ENCODE measurements at places on chromosomes 2 and 18. TPM values are rescaled to one million over a fixed set of nuclear protein-coding genes. Genes with fewer than 3 reads are reported as not detected.

DNA sequence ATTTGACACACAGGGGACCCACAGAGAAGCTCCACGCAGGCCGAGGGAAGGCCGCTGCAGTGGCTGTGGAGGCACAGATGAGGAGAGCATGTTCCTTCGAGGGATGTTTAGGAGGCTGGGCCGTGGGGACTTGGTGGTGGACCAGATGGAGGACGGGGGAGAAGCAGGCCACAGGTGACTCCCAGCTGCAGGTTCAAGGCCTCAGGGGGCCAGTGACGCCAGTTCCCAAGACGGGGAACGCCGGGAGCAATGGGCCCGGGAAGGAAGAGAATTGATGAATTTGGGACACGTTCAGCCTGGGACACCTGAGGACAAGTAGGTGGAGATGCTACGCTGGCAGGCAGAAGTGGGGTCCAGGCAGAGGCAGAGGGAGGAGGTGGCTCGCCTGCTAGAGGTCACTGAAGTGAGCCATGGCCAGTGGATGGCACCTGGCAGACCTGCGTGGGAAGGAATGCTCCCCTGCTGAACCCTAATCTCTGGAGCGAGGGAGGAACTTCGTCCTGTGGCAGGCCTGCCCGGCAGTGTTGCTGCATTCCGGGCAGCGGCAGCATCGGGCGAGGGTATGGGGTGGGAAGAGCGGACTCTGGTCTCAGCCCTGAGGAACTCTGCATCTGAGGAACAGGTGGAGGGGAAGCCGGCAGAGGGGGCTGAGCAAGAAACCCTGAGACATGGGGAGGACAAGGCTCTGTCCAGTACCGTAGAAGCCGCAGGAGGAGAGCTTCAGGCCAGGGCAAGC lies 25.2 kb upstream of the HPCAL1 start:
- no peak for DNase-seq

- DNase-seq: no peak
These were observed 332.1 kb upstream of the ETAA1 start for GRCh38 chr2:67065046-67065445.

DNA sequence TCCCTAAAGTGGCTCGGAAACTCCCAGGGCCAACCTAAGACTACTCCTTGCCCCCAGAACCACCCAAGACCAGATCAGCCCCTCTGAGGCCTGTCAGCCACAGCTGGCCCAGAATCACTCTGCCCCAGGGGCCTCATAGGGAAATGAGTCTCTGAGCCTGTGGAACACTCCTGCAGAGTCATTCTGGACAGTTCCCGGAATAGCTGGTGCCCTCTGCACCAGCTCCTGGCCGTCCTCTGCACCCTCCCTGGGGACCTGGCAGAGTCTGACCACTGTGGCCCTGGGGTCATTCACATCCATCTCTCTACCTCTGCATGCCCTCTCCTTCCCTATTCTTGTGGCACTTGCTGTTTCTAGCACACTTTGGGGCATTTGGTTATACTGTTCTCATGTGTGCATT lies 14.6 kb upstream of the TMEM214 start:
- no peak for DNase-seq

DNA sequence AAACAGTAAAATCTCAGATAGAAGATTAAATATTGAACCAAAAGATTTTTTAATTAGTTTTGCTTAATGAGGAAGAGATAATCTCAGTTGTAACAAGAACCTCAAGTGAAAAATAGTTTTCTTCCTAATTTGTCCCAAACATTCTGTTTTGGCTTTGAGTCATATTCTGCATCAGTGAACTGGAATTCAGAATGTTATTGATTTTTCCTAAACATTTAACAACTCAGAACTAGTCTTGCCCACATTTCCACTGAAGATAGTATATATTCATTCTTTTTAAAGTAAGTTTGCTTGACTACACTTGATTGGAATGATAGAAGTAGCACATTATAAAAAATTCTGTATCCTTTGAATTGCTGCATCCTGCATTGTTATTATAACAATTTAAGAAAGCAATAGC lies 85.7 kb upstream of the UGP2 start:
- DNase-seq: no peak

The ADGRF3 gene
- total RNA-seq: 2.7 TPM

The SETBP1 gene
- total RNA-seq: 0.74 TPM

The SANBR gene
- total RNA-seq: 1.9 TPM

The CD8B gene
- 1.7 TPM for total RNA-seq

The SLC9A2 gene
- 0.07 TPM for total RNA-seq

Measured in activated naive CD4-positive, alpha-beta T cell treated with anti-CD3 and anti-CD28 coated beads for 36 hours (primary cell).